Activated CD4-positive, alpha-beta T cell treated with anti-CD3 and anti-CD28 coated beads for 36 hours (primary cell): ENCODE measurements at places on chromosomes 7 and 10. TPM values are rescaled to one million over a fixed set of nuclear protein-coding genes. Genes with fewer than 3 reads are reported as not detected.

- peak; percentile 43 for DNase-seq
These were observed 1.1 kb upstream of the PWWP2B start for GRCh38 chr10:132395704-132396493.

- no peak for DNase-seq
These were observed 16.5 kb upstream of the WIPI2 start for GRCh38 chr7:5173496-5173895.

DNA sequence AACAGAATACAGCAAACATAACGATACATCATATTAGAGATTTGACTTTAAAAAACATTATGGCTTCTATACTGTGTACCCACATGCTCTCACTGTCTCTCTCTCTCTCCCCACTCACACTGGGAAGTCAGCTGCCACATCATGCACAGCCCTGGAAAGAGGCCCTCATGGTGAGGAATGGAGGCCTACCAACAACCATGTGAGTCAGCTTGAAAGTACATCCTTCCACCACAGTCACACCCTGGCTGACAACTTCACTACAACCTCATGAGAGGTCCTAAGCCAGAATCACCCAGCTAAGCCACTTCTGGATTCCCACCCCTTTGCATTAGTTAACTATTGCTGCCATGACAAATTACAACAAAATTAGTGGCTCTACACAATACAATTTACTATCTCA, 23.3 kb upstream of the GPR22 start:
- DNase-seq: peak; percentile 52

- DNase-seq: no peak
These were observed 196.0 kb upstream of the C7orf33 start for GRCh38 chr7:148394582-148394981.

The AGR3 gene
- total RNA-seq: not detected

The IFIT1B gene
- not detected for total RNA-seq

The AKR1C4 gene
- not detected for total RNA-seq

The CALML3 gene
- not detected for total RNA-seq

DNA sequence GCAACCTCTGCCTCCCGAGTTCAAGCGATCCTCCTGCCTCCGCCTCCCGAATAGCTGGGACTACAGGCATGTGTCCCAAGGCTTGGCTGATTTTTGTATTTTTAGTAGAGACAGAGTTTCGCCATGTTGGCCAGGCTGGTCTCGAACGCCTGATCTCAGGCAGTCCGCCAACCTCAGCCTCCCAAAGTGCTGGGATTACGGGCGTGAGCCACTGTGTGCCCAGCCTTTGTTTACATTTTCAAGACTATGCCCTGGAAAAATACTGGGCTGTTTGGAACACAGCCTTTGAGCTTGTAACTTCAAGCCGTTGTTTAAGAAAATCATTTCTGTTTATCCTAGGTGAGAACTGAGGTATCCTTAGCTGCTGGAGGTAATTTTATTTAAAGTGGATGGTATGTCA, 1.9 kb downstream of the ZKSCAN1 start:
- no peak for DNase-seq

The MGAM2 gene
- total RNA-seq: not detected

The AGAP3 gene
- total RNA-seq: 33.2 TPM

The SKIDA1 gene
- total RNA-seq: 0.32 TPM
